Fibroblast of skin of back (primary cell): ENCODE measurements at places on chromosomes 11 and 22.

DNA sequence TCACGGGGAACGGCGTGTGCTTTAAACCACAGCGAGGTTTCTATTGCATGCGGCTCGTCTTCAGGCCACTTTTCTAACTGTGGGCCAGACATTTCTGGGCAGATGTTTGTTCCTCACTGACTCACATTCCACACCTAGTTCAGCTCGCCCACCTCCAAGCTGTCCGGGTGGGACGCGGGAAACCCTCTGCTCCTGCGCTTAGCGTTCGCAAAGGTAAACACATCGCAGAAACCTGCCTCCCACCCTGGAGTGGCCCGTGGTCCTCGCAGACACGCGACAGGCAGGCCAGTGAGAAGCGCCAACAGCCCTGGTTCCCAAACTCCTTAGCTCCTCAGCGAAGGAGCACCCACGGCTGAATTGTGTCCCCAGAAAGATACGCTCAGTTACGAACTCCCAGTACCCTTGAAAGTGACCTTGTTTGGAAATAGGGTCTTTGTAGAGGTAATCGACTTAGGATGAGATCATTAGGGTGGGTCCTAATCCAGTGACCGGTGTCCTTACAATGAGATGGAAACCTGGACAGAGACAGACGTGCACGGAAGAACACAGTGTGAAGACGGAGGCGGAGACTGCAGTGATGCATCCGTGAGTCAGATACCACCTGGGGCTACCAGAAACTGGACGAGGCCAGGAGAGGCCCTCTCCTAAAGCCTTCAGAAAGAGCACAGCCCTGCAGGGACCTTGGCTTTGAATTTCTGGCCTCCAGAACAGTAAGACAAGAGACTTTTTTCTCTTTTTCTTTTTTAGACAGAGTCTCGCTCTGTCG lies 82.7 kb downstream of the CELSR1 start:
- DNase-seq = peak; percentile 8

- no peak for DNase-seq
These were observed 1.3 kb downstream of the NTM start for GRCh38 chr11:131371791-131372104.

DNA sequence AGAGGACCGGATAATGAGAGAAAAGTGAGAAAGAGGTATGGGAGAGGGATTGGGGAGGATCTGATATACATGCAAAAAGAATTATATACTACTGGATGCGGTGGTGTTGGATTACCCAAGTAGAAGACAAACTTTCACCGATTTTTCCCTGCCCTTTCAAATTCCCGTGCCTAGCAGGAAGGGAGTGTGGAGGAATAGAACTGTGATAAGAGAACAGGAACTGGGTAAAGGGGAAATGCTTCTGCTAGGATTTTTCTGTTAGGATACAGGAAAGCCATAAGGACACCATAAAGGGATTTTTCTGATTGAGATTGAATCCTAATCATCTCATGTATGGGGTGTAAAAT lies 480 bp upstream of the MTMR2 start:
- peak; percentile 47 for DNase-seq

DNA sequence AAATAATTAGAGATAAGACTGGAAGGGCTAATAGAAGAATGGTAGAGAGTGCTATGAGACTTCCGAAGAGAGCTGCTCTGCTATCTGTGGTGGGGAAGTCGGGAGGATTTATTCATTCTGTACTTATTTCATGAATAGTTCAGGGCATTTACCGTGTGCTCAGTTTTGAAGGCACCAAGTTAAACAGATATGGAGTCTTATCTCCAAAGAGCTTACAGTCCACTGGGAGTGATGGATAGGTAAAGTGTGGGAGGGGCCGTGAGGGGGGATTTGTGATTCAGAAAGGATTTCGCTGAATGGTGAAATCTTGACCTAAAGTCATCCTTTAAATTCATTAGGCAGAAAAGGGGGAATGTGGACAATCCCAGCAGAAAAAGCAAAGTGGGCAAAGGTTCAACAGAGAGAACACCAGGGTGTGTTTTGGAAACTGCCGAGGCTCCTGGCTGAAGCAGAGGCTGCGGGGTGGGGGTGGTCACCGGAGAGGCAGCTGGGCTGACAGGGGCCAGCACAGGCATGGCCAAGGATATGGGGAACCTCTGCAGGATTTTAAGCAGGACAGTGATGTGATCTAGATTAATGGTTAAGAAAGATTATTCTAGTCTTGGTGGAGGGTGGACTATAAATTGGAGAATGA lies 91.2 kb downstream of the UBASH3B start:
- no peak for DNase-seq

DNA sequence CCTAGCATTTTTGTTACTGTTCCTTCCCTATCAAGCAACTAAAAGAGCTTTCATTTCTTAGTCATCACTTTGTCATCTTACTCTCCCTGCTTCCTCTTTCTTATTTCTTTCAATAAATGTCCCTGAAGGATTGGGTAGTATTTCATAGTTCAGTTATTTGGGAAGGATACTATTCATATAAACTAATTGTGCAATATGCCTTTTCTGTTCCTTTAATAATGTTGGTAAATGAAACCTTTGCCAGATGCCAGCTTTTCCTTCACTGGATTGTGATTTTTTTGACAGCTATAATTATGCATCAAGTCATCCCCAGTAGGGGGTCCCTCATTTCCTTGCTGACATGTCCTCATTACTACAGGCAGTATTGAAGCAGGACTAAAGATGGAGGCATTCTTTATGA lies 101.7 kb downstream of the ATM start:
- DNase-seq = peak; percentile 71

DNA sequence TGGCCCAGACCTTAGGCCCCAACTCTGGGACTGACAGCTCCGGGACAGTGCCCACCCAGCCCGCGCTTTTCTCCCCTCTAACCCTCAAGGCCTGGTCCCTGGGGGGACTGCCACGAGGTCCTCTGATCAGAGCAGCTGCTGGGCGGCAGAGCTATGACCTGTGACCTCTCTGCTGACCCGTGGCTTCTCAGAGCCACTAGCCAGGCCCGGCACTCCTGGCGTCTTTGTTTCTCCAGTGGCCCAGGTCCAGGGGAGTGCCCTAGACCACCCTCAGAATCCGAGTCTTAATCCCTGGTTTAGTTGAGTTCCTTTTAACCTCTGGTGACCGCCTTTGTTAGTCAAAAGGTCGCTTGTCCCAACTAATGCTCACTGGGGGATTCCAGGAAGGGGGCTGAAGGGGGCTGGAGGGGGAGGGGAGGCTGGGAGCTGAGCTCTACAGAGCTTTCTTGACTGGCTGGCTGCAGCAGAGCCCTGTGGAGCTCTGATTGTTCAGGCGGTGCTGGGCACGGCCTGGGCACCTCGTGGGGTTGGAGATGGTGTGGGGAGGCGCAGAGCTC lies 1.2 kb downstream of the FBLN1 start:
- no peak for DNase-seq
